Endothelial cell of umbilical vein (primary cell): ENCODE measurements at places on chromosomes 1 and 21. TPM values are rescaled to one million over a fixed set of nuclear protein-coding genes. Genes with fewer than 3 reads are reported as not detected.

The ADAM30 gene
- not detected in 2 replicates for total RNA-seq

The ATP1A2 gene
- total RNA-seq, result not detected in 2 replicates

The LCE1F gene
- total RNA-seq, result not detected in 2 replicates

The BATF3 gene
- total RNA-seq, result 0.25 and 1.9 TPM in 2 replicates

The TSPAN2 gene
- total RNA-seq, result 2.4 and 5.0 TPM in 2 replicates

The SELENBP1 gene
- total RNA-seq, result 12.4 and 18.0 TPM in 2 replicates

The FAM76A gene
- total RNA-seq, result 11.9 and 12.8 TPM in 2 replicates

The OPTC gene
- total RNA-seq, result not detected in 2 replicates

The TRIM46 gene
- 9.6 and 10.0 TPM in 2 replicates for total RNA-seq

The CLCA4 gene
- not detected in 2 replicates for total RNA-seq

GRCh38 chr1:1926886-1927660 lies 8.0 kb upstream of the TMEM52 start:
- H3K4me1 ChIP-seq, result no peaks in the 10 kb centered on the region
- H3K4me3 ChIP-seq, result no peak overlapping the region
- no peak for DNase-seq
- H3K36me3 ChIP-seq, result no peaks in the 10 kb centered on the region
- H3K27ac ChIP-seq, result no peak overlapping the region

- DNase-seq, result no peak
- H3K4me3 ChIP-seq, result no peak overlapping the region
- H3K27ac ChIP-seq, result no peak overlapping the region
These were observed 54.3 kb downstream of the KCNK1 start for GRCh38 chr1:233668146-233668724.

DNA sequence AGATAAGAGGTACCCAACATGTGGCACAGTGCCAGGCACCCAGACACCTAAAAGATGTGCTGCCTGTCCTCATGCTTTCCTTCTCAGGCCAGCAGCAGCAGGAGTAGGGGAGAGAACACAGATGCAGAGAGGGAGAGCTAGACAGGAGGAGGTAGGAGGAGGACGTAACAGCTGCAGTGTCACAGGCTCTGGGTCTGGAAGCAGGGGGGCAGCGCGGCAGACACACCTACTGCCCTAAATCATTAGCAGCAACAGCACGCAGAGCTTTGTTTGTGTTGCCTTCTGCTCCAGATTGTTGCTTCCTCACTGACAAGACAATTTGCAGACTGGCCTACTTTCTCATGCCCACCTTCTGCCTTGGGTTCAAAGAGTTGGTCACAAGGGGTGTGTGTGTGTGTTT lies 196.7 kb upstream of the DAB1 start:
- DNase-seq, result no peak
- H3K4me1 ChIP-seq, result peaks cover 4% of the 10 kb centered on the region
- H3K4me3 ChIP-seq, result no peak overlapping the region
- H3K27ac ChIP-seq, result no peak overlapping the region

DNA sequence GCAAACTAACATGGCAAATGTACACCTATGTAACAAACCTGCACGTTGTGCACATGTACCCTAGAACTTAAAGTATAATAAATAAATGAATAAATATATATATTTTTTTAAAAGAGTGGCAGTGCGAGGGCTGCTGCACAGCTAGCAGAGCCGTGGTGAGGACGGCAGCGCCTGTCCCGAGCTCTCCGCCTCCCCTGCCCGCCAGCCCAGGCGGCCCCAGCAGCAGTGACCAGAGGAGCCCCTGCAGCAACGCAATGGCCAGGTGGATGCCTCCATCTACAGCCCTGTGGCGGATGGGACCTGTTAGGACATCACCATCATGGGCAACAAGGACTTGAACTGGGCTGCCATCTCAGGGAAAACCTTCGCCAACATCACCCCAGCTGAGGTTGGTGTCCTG lies 351.9 kb downstream of the FAM72C start:
- no peaks in the 10 kb centered on the region for H3K27me3 ChIP-seq
- DNase-seq, result no peak
- H3K36me3 ChIP-seq, result no peaks in the 10 kb centered on the region
- no peaks in the 10 kb centered on the region for H3K4me1 ChIP-seq

DNA sequence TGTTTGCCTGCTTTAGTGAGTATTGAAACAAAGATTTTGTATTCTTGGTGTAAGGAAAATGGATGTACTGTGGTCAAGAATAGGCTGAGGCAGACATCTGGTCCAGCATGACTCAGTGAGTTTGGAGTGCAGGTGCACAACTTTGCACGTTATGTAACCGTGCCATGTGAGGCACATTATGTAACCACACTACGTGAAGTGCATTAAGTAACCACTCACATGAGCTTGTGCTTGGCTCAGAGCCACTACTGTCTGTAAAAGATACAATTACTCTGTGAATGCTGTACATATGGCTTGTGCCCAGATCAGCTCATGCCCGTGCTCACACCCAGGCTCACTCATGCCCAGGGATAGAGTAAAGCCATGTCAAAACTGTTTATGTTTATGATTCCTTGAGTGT lies 216.8 kb downstream of the CTH start:
- DNase-seq, result no peak
- no peaks in the 10 kb centered on the region for H3K36me3 ChIP-seq
- no peaks in the 10 kb centered on the region for H3K4me1 ChIP-seq
- H3K4me3 ChIP-seq, result no peak overlapping the region
- H3K27me3 ChIP-seq, result no peaks in the 10 kb centered on the region

GRCh38 chr1:221772117-221772516 lies 30.2 kb upstream of the DUSP10 start:
- DNase-seq, result no peak
- H3K4me1 ChIP-seq, result peaks cover 9% of the 10 kb centered on the region
- no peak overlapping the region for H3K27ac ChIP-seq
- no peak overlapping the region for H3K4me3 ChIP-seq

DNA sequence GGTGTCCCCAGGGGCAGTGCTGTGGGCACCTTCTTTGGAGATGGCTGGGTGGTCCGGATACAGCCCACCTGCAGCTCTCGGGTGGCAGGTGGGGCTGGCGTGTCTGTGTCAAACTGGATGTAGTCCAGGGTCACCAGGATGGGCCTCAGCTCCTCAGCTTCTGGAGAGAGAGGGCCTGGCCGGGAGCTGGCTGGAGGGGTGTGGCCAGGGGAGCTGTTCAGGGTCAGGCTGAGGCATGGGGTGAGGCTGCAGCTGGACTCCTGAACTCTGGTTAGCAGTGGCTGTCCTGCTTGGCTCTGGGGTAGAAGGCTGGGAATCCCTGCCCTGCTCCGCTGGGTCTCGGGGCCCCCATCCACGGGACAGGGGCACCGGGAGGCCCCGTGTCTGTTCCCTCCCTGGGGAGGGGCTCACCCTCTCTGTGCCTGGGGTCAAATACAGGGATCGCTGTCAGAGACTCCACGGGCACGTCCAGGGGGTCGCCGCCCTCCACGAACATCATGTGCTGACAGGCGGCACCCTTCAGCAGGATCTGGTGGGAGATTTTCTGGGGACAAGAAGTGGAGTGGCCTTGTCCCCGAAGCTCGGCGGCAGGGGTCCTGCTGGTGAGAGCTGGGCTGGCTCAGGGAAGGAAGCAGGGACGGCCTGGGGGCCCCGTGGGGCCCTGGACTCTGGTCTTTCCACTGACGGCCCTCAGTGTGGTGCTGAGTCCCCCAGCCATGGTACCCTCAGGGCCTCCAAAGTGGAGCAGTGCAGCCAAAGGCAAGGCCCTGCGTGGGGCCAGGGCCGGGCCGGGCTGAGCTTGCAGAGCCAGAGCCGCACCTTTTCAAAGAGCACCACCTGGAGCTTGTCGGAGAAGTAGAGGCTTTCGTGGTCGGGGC lies 4.1 kb upstream of the TMEM52 start:
- H3K4me3 ChIP-seq, result no peak overlapping the region
- peaks cover 5% of the 10 kb centered on the region for H3K4me1 ChIP-seq
- H3K27ac ChIP-seq, result no peak overlapping the region
- DNase-seq, result no peak

DNA sequence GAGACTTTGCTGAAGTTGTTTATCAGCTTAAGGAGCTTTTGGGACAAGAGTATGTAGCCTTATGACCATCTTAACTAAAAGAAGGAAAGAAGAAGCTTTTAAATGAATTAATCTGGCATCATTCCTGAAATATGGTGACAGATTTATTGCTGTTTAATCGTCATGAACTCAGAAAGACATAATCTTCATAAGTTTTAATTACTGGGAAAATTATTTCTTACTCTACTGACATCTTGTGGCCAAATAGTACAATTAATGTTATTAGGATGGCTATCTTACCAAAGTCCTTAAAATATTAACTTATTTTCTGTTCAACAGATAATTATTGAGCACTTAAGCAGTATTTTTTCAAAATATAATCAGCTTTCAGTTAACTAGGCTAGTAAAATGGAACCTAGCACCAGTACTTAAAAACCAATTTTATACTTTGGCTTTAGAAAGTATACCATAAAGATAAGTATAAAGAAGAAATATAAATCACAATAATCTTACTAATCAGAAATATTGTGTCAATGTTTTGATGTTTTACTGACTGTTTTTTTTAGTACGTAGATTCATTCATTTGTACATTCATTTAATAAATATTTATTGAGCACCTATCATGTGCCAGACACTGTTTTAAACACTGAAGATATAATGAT lies 34.7 kb upstream of the GPR25 start:
- peak; percentile 60 for DNase-seq
- H3K27me3 ChIP-seq, result no peaks in the 10 kb centered on the region
- no peaks in the 10 kb centered on the region for H3K4me1 ChIP-seq
- no peak overlapping the region for H3K27ac ChIP-seq

- DNase-seq, result no peak
- H3K27ac ChIP-seq, result no peak overlapping the region
- no peaks in the 10 kb centered on the region for H3K27me3 ChIP-seq
- H3K4me1 ChIP-seq, result peaks cover 4% of the 10 kb centered on the region
- no peak overlapping the region for H3K4me3 ChIP-seq
These were observed 5.5 kb downstream of the THBS3 start for GRCh38 chr1:155202198-155202597.

DNA sequence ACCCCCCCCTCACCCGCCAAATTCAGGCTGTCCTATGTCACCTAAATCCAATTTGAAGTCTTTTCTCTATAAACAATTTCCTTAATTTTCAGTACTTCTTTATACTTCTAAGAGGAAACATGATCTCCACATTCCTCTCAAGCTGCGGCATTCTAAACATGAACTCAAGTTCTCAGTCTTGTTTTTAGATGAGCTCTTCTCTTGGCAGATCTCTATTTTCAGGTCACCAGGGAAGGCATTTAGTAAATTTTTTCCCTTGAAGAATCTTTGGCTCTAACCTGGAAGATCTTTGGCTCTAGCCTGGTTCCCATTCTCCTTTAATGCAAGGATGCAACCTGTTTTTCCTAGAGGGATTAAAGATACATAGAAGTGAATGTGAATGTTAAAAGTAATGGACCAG lies 193.4 kb downstream of the ATG4C start:
- DNase-seq, result no peak
- no peak overlapping the region for H3K4me3 ChIP-seq
- no peaks in the 10 kb centered on the region for H3K36me3 ChIP-seq
- H3K27ac ChIP-seq, result no peak overlapping the region
- H3K27me3 ChIP-seq, result peaks cover 6% of the 10 kb centered on the region
- no peaks in the 10 kb centered on the region for H3K4me1 ChIP-seq

DNA sequence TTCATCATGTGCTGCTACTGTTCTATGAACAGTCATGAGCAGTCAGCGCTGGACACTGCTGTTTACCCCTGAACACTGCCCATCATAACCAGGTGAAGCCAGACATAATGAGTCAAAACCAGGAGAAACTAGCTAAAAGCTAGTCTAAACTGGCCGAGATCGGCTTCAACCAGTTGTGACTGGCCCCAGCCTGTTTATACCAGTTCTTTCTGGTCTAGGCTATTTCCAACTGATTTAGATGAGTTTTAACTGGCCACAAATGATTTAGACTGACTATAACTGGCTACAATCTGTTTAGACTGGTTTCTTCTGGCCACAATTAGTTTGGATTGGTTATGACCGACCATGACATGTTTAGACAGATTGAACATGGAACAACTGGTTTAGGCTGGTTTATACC lies 348.3 kb upstream of the CAMK1G start:
- H3K27me3 ChIP-seq, result no peaks in the 10 kb centered on the region
- peaks cover 3% of the 10 kb centered on the region for H3K4me1 ChIP-seq
- DNase-seq, result no peak
- H3K36me3 ChIP-seq, result no peaks in the 10 kb centered on the region
- H3K4me3 ChIP-seq, result no peak overlapping the region

- H3K4me1 ChIP-seq, result no peaks in the 10 kb centered on the region
- H3K27me3 ChIP-seq, result no peaks in the 10 kb centered on the region
- no peak overlapping the region for H3K27ac ChIP-seq
- no peak overlapping the region for H3K4me3 ChIP-seq
- DNase-seq, result no peak
- no peaks in the 10 kb centered on the region for H3K36me3 ChIP-seq
These were observed 195.0 kb upstream of the PBX1 start for GRCh38 chr1:164363980-164364379.

- H3K4me1 ChIP-seq, result no peaks in the 10 kb centered on the region
- H3K36me3 ChIP-seq, result no peaks in the 10 kb centered on the region
- H3K27me3 ChIP-seq, result peaks cover 10% of the 10 kb centered on the region
These were observed 17.6 kb upstream of the PKP1 start for GRCh38 chr1:201265756-201266155.

DNA sequence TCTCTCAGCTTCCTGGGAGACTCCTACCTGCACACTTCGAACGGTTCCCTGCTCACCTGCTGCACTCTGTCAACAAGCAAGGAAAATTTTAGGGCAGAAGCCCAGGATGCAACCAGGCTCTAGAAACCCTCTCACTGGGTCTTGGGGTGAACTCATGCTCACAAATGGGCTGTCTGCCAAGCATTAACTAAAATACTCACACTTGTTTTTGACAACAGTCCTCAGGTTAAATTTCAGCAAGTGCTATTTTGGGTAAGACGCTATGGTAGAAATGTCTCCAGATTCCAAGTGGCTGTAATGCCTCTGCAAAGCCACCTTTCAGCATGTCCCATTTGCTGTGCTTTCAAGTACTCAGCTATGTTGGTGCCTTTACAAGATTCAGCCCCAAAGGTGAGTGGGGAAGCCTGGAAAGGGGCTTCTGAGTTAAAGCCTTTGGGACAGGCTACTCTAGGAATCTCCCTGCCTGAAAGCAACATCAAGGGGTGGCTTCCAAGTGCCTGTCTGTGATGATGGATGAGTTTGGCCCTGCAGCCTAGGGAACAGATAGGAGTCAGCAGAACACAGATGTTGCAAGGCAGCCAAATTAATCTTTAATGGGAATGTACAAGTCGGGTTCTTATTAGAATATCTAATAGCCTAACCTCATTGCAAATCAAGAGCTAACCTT lies 211.9 kb upstream of the SPAG17 start:
- H3K27me3 ChIP-seq, result no peaks in the 10 kb centered on the region
- no peaks in the 10 kb centered on the region for H3K4me1 ChIP-seq
- H3K27ac ChIP-seq, result no peak overlapping the region
- H3K4me3 ChIP-seq, result no peak overlapping the region
- H3K36me3 ChIP-seq, result no peaks in the 10 kb centered on the region

DNA sequence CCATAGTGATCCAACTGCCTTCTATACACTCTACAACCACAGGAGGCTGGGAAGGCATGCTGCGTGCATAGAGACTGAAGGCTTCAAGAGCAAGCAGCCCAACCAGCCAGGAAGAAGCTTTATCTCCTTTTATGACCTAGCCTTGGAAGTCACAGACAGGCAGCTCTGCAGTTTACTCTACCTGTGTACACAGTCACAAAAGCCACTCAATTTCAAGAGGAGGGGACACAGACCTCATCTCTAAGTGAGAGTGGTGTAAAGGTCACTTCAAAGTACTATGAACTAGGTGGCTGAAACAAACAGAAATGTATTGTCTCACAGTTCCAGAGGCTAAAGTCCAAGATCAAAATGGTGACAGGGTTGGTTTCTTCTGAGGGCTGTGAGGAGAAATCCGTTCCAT lies 69.6 kb upstream of the GJB5 start:
- no peak for DNase-seq
- H3K4me3 ChIP-seq, result no peak overlapping the region
- no peaks in the 10 kb centered on the region for H3K27me3 ChIP-seq
- no peaks in the 10 kb centered on the region for H3K4me1 ChIP-seq
- no peaks in the 10 kb centered on the region for H3K36me3 ChIP-seq

- no peak overlapping the region for H3K4me3 ChIP-seq
- H3K4me1 ChIP-seq, result no peaks in the 10 kb centered on the region
These were observed 61.5 kb upstream of the PTBP2 start for GRCh38 chr1:96660051-96660450.
